Left renal pelvis (tissue), 4 donors: ENCODE measurements at places on chromosomes 13 and 19.

DNA sequence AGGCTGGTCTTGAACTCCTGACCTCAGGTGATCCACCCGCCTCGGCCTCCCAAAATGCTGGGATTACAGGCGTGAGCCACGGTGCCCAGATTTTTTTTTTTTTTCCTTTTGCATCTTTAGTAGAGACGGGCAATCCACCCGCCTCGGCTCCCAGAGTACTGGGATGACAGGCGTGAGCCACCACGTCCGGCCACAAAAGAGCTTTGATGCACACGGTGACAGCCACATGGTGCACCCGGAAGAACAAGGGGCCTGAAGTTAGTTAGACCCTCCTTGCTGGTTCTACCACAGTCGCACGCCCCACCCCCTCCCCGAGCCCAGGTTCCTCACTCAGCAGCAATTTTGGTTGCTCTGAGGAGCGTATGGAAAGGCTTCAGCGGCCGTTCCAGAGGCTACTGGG is 54.2 kb upstream of the USE1 start:
- DNase-seq, result no peak

- peak; percentile 3 for DNase-seq
These were observed 693 bp downstream of the XPO4 start for GRCh38 chr13:20901668-20902437.

DNA sequence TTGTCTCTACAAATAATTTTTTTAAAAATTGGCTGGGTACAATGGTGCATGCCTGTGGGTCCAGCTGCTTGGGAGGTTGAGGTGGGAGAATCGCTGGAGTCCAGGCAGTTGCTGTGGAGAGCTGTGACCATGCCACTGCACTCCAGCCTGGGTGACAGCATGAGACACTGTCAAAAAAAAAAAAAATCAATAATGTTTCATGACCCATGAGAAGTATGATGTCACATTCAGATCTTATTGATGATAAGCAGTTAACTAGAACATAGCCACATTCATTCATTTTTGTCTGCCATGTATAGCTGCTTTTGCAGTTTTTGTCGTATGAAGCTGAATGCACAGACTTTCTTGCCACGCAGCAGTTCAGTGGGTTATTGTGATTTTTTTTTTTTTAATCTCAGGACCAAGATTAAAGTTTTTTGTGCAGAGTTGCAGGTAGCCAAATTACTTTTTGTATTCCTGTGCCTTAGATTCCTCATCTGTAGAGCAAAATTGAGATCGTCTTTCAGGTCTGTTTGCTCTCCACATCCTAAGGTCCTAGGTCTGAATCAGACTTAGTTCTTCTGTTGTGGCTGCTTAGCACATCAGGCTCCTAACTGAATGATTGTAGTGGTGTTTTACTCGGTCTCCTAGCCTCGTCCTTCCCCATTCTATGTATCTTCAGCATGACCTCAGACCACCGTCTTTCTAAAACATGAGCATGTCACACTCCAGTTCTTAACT is 145.2 kb downstream of the GGACT start:
- DNase-seq, result no peak

DNA sequence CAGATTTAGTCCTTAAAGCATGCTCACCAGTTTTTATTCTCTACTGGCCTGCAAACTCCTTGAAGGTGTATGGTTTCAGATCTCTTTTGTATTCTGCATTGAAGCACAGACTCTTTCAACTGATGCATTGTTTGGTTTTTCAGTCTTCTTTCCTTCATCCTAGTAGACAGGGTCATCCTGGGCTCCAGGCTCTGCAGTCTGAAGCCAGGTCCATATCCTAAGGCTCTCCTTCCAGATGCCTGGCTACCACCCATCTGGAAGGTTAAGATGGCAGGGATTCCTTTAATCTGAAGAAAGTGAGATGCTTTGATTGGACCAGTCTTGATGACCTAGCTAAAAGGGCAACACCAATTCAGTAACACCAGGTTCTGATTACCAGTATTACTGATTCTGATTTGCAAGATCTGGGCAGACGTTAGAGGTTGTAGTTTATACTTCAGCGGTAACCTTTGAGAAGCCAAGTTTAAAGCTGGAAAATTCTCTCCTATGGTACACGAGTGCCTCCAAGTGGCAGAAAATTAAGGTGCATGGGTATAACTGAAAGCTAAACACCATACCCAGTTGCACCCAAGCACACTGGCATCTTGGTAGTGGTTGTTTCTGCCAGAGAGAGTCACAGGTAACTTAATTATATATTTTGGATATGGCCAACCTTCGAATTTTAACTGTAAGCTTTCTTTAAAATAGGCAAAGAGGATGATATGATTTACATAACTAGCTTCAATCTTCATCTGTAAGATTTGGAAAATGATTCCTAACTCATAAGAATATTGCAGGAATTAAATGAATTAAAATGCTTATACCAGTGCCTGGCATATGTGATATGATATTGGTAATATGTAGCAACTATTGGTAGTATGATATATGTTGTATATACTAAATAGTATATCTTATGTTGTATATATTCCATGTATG is 1651.9 kb upstream of the MIR17HG start:
- DNase-seq, result peak; percentile 24

DNA sequence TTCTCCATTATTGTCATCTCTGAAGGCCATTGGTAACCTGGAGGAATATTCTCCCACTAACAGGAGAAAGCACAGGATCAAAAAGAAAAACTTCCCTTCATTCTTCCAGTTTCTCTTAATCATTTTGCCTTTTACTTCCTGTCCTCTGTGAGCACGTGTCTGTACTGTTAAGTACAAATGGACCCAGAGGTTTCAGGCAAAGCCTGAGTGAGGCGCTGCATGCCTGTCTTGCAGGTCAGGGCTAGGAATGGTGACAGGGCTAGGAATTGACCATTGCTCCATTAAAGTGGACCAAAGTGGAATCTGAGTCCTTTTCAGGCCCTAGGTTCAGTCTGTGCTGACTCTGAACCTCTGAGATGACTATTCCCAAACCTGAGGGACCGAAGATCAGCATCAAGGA is 326.7 kb downstream of the SHISA2 start:
- DNase-seq, result no peak

GRCh38 chr13:98681049-98681448 is 71.4 kb downstream of the SLC15A1 start:
- no peak for DNase-seq

DNA sequence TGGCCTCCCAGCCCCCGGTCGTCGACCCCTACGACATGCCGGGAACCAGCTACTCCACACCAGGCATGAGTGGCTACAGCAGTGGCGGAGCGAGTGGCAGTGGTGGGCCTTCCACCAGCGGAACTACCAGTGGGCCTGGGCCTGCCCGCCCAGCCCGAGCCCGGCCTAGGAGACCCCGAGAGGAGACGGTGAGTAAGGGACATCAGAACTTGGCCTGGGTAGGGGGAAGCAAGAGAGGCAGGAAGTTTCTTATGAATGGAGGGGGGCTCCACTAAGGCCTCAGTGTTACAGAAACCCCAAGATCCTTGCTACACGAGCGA is 2.9 kb downstream of the FOSB start:
- no peak for DNase-seq
